ENCODE measurements at places on chromosomes 5 and 9.

DNA sequence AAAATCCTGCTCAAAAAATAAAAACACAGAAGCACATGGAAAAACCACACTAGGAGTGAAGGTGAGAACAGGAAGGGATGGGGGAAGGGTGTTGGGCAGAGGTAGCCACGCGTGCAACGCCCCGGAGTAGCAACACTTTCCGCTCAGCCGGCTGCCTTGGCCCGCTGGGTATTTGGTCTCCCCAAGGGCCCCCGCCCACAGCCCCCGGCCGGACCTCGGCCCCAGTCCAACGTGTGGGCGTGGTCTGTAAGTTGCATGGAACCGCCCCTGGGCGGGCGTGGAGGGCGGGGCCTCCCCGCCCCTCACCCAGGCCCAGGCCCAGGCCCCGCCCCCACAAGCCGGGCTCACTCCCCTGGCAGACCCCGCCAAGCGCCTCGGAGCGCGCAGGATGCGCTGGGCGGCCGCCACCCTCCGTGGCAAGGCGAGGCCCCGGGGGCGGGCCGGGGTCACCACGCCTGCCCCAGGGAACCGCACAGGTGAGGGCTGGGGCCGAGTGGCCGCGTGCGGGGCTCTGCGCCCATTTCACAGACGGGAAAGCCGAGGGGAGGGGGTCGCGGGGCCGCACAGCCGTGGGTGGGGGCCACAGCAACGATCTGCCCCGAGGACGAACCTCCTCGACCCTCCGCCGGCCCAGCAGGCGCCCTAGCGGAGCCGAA, at the start of gene SUSD3:
SUSD3 (plus strand) TSS at position 347 of the 656 bp plus-strand sequence; CDS start at position 389, 42 bp downstream.
- DNase-seq, result peak; percentile 67

DNA sequence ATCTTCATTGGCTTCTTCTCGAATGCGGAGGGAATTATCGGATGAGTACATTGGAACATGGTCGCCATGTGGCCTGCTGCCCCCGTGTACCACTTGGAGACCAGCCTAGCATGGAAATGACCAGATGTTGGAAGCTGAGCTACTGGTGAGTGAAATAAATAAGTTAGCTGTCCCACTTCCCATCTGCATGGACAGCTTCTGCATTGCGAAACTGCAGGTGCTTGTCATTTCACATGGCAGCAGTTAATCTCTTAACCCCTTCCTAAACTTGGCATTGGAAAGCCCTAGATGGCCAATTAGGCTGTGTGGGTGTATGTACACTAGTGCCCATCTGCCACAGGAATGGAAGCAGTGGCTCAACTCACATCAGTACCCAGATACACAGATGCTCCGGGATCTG, 246.6 kb upstream of the IL12B start:
- no peak for DNase-seq

GRCh38 chr5:108339220-108339619, 42.7 kb downstream of the FBXL17 start:
- DNase-seq, result no peak

DNA sequence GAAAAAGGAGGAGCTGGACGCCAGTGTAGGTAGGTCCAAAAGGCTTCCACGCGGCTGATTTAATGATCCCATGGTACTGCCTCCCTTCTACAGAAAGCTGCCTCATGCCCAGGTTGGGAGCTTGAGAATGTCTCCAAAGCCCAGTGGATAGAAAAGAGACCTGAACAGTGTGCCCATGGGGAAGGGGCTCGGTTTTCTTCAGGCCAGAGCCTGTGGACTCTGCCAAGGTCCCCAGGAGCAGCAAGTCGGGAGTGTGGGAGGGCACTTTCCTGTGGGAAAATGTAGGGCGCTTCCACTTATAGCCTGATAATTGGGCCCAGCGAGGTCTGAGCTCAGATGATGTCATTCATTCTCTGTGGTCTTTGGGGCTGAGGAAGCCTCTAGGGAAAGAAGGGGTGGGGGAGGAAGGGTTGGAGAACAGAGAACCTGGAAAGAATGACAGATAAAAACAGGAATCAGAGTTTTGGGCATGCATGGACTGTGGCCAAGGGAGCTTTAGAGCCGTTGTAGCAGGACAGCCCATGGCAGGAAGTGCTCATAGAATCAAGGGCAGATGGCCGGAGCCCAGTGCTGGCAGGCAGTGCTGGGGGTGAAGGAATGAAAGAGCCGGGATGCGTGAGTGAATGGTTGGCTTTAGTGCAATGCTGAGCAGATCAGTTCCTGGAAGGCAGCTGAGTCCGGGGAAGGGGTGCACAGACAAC, 42.5 kb upstream of the SH3PXD2B start:
- no peak for DNase-seq

DNA sequence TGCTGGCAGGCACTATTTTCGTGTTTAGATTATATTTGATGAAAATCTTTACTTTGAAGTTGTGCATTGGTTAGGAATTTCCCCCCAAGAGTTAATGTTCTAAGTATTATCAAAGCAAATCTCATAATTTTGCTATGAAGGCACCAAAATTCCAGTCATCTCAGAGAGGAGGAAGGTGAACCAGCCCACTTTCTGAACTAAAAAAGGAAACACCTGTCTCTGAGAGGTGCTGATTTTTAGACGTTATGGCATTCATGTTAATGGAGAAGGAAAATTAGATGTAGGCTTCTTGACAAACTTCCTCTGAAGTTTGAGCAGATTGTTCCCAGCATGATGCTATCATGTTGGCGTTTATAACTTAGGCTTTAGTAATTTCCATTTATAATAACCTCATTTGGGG, 432.9 kb upstream of the ACTBL2 start:
- DNase-seq, result no peak

DNA sequence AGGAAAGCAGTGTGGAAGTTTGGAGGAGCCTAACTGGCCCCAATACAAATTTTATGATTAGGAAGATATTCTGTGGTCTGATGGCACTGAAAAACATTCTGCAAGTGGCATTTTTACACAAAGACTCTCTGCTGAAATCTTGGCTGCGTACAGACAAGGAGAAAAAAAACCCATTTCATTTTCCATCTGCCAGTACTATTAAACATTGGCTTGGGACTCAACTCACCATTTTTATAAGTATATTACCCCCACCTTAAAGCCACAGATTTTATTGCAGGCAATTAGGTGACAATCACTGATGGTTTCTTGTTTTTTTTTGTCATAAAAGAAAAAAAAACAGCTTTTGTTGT, 206.9 kb downstream of the PTTG1 start:
- no peak for DNase-seq

GRCh38 chr5:2399096-2399495, 352.4 kb downstream of the IRX2 start:
- DNase-seq, result no peak

GRCh38 chr5:62509806-62510205, 68.8 kb upstream of the LRRC70 start:
- DNase-seq, result no peak

GRCh38 chr5:83503662-83504061, 32.1 kb downstream of the VCAN start:
- no peak for DNase-seq

DNA sequence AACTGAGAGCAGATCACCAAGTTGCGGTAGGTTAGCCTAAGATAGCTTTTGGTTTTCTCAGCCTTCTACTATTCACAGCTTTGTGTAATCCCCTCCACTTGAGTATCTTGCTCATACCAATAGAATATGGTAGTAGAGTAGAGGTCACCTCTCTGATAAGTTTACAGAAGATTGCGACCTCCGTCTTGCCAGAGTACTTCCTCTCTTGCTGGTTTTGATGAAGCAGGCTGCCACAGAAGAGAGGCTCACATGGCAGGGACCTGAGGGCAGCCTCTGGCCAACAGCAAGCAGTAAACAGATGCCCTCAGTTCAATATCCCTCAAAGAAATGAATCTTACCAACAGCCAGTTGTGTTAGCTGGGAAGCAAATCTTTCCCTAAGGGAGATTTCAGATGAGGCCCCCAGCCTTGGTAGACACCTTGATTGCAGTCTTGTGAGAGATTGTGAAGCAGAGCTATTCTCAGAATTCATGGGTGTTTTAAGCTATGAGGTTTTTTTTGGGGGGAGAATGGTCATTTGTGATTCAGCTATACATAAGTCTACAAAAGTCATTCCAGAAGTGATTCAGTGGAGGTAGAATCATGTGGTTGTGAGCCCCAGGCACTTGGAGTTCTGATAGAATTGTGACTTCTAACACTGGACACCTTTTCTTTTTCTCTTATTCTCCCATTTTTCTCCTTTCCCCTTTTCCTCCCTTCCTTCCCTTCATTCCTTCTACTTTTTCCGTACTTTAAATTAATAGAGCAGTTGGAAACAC, 22.7 kb upstream of the CDKN2B start:
- no peak for DNase-seq

- DNase-seq, result no peak
Observed at GRCh38 chr5:66529182-66529581, 67.0 kb upstream of the MAST4 start.

DNA sequence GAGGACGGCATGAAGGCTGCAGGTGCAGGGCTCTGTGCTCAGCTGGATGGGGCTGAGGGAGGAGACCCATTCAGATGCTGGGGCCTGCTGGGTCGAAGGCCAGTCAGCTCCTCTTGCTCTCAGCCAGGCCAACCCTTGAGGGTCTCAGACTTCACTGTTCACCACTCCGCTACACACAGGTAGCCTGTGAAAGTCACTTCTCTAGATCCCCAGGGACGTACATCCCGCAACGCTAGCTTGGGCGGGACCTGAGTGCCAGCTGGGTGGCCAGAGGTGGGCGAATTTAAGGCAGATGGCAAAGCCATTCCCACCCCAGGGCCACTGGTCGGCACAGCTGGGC, 42.2 kb upstream of the FCN1 start:
- no peak for DNase-seq

- DNase-seq, result no peak
Observed at GRCh38 chr5:143170104-143170503, 233.4 kb downstream of the NR3C1 start.

DNA sequence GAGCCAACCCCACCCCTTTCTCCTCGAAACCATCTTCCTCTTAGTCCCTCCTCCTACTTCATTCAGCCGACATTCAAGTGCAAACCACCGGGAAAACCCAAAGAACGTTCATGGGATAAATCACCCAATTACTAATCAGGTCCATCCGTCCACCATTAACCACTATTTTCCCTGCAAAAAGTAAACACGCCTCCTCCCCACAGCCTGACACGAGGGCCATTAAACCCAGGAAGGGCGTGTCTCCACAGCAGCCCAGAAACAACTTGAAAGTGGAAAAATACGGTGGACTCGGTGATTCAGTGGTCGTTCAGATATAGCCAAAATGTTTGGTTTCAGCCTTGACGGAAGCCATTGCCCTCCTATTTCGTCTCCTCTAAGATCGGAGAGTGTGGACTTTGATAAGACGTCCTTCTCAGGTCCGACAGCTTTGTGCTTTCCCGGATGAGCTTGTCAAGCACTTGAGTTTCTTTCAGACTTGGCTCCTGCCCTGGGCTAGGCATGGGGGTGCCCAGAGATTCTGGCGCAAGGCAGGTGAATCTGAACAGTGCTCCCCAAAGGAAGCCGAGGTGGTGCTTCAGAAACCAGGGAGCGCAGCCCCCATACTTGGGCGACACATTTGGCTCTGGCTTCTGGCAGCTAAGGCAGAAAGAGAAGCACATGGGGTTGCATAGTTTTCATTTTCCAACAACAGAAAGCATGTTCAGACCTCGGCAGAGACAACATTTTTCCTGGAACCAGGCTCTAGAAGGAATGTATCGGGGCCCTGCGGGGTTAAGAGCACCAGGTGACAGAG, 56.6 kb downstream of the SMIM23 start:
- no peak for DNase-seq

- DNase-seq, result no peak
Observed at GRCh38 chr5:137497396-137498290, 1.5 kb downstream of the SPOCK1 start.

DNA sequence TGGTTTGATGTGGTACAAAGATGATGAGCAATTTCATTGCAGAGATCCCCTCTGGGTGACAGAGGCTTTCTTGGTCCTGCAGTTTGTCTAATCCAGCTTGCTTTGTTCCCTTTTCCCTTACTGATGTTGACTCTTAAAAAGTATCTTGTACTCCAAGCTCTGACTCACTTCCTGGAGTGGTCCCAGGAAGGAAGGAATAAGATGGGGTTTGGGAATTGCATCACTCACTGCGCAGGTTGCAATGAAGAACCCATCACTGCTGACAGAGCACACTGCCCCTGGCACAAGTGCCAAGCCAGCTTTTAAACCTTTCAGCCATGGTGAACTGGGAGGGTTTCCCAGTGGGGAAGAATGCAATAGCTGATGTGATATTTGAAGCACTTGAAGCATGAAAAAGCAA, 662.2 kb upstream of the CTNND2 start:
- DNase-seq, result no peak

- DNase-seq, result no peak
Observed at GRCh38 chr9:77773381-77773780, 125.3 kb upstream of the GNA14 start.
